ENCODE measurements at places on chromosomes 4 and X. TPM values are rescaled to one million over a fixed set of nuclear protein-coding genes. Genes with fewer than 3 reads are reported as not detected.

DNA sequence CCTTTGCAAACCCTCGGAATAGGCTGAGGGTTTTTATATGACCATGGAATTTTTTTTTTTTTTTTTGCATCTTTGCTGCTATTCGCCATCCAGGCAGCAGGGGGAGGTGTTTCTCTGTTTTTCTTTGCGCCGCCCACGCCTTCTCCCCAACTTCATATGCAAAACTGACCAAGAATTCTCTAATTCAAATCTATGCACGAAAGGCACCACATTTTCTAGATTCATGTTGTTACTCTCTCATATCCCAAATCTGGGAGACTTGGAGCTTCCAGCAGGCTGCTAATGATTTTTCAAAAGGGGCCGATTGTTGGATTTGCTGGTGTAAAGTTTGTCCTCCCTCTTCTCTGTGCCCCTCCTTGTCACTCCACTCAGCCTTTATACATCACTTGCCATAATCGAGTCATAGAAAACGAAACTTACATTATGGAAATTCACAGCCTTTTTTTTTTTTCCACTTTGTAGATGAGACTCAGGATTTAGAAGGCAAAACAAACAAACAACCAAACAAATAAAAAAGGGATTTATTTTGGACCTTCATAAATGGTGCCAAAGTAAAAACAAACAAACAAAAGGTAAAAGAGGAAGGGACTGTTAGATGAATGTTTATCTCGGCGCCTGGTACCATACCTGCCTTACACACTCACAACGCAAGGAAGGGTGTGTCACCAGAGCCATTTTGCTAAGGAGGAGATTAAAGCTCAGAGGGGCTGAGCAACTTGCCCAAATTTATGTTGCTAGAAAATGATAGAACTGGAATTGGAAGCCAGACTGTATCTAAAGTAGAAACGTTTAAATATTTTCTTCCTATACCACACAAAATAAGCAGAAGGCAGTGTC lies 29.3 kb upstream of the BOD1L1 start:
- DNase-seq = peak; percentile 58

- no peak for DNase-seq
Measured at GRCh38 chrX:69539437-69539836, 35.3 kb downstream of the NALF2 start.

GRCh38 chr4:89894649-89895550 lies at the start of gene MMRN1:
MMRN1 (plus strand) TSS chr4:89894854; CDS start chr4:89894972, 118 bp downstream.
- no peak for DNase-seq

- no peak for DNase-seq
Measured at GRCh38 chr4:72846280-72847111, 223.0 kb downstream of the COX18 start.

- no peak for DNase-seq
Measured at GRCh38 chr4:149881744-149882143, 66.1 kb upstream of the IQCM start.

GRCh38 chrX:71492231-71493065 lies 40.5 kb upstream of the OGT start:
- DNase-seq = peak; percentile 84

GRCh38 chr4:56301997-56302496 lies 85.2 kb downstream of the AASDH start:
- no peak for DNase-seq

DNA sequence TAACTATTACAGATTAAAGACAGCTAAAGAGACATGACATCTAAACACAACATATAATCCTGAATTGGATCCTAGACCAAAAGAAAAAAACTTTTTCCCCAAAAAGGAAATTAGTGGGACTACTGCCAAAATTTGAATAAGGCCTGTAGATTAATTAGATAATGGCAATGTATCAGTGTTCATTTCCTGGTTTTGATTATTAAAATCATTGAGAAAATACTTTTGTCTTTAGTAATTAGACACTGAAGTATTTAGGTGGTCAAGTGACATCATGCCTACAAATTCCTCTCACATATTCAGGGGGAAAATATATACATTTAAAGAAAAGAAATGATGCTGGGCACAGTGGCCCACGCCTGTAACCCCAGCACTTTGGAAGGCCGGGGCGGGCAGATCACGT lies 10.4 kb upstream of the USO1 start:
- no peak for DNase-seq

DNA sequence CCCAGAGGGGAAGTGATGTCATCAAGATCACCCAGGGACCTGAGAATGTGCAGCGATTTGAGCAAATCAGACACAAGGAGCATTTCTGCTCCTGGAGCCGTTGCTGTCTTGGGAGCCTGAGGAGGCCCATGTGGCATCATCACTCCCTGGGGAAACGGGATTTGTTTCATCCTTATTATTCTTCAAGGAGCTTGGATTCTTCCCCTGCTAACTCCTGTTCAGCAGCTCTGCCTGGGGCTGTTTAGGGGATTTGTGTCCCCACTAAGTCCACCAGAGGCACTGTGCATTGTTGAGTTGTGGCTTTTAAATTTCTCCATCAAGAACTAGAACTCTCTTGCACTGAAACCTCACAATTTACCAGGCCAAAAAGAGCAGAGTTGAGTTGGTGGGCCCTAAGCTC lies 104.2 kb upstream of the MSX1 start:
- no peak for DNase-seq

DNA sequence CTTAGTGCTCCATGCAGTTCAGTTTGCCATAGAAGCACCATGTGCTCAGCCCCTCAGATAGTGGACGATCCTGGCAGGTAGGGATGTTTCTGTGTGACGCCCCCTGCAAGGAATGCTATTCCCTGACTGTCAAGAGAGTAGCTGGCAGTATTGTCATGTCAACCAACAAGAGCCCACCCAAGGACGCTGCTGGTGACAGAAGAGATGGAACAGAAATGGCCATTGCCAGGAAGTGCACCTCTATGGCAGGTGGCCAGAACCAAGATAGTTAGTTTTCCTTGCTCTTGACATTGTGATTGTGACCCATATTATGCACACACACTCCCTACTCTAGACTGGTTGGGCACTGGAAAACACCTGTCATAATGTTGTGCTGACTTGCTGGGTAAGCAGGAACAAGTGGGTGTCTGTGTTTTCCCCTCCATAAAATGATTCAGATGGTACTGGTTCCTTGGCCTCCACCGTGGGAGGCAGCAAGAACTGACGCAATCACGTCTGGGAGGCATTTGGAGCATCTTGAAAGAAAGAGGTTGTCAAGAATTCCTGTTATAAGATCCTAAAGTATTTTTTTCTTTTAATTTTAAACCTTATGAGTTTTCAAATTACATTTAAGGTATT lies 507.9 kb downstream of the MID1IP1 start:
- DNase-seq = no peak

GRCh38 chr4:110372485-110372884 lies 103.5 kb upstream of the ENPEP start:
- no peak for DNase-seq

GRCh38 chr4:140152751-140153418 lies 1.1 kb downstream of the MAML3 start:
- DNase-seq = peak; percentile 54

DNA sequence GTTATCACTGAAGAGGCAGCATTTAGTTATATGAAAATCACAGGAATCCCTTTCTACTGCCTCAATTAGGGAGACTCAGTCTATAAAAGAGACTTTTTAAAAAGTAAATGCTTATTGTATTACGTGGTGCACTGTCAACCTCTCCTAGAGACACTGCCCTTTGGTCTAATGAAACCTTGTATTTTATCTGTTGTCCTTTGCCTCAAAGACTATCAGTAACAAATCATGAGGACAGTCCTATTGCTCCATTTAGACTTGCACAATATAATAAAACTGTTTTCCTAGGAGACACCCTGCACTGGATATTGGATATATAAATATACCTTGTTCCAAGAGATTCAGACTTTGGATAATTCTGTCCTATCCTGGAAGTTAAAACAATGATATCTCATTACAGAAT lies 34.2 kb downstream of the VCX3A start:
- no peak for DNase-seq

DNA sequence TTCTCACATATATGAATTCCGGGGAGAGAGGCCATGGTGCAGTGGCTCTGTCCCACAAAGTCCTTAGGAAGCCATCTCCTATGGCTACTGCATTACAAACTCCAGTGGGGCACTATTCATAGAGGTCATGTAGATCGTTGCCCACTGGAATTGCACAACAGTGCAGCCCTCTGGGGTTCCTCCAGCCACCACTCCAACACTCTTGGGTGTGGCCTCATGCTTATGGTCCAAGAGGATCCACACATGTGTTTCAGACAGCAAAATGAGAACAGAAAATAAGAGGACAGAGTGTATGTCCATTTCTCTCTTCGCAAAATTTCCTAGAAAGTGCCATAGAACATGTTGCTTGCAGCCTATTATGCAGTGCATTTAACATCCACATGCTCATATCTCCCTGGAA lies 444.2 kb upstream of the FAM241A start:
- DNase-seq = no peak

DNA sequence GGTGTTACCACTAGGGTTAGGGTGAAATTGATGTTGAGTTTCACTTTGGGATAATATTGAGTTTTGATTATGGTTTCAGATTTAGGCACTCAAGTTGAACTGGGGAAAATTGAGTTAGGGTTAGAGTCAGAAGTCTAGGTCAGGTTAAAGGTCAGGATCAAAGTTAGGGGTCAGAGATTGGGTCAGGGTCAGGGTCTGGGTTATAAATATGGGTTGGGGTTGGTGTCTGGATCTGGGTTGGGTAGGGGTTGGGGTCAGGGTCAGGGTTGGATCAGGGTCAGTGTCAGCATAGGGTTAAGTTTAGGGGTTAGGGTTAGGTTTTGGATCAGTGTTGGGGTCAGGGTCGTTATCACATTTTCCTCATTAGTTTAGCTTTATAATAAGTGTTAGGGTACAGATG lies 42.7 kb upstream of the IL9R start:
- no peak for DNase-seq

- DNase-seq = no peak
Measured at GRCh38 chrX:44223150-44223549, 120.3 kb downstream of the EFHC2 start.

DNA sequence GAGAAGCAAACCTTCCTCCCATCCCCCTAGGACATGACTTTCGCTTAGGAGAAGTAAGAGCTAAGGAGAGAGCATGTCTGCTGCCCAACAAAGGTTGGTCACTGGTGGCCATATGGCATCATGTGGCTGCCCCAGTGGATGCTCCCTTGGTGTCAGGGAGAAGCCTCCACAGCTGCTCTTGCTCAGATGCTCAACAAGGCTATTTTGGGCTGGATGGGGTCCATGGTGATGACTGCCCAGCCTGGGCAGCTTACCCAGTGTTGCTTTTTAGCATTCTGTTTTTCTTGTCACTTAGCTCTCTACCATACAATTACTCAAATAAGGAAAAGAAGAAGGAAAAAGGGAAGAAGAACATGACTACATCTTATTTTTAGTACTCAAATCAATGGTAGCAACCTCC lies 48.9 kb upstream of the PPARGC1A start:
- no peak for DNase-seq

- DNase-seq = no peak
Measured at GRCh38 chrX:6990552-6991193, 156.8 kb upstream of the STS start.

DNA sequence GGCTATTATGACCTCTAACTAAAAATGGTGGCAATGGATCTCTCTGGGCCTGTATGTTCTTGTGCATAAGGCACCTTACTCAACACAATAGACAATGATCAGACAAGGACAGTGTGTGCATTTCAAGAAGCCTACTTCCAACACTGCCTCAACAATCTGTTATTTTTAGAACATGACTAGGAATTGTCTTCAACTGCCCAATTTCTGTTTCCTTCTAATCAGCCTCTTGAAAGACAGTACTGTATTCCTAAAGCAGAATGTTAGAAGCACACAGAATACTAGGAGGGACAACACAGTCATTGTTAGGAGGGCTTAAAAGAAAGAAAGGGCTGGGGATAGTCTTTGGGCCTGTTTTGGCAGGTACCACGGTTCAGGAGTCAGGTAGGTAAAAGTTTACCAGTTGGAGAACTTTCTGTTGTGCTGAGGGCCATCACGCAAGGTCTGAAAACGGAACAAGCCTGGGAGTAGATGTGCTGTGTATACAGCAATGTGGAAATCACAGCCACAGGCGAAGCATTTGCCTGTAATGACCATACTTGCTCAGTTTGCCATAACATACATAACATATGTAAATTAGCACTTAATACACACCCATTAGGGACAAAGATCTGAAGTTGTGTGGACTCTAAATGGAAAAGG lies 100.8 kb upstream of the ATXN3L start:
- DNase-seq = no peak

GRCh38 chr4:93501244-93501643 lies 327.3 kb upstream of the ATOH1 start:
- no peak for DNase-seq

- peak; percentile 54 for DNase-seq
Measured at GRCh38 chrX:118976599-118977340, 2.4 kb downstream of the LONRF3 start.

DNA sequence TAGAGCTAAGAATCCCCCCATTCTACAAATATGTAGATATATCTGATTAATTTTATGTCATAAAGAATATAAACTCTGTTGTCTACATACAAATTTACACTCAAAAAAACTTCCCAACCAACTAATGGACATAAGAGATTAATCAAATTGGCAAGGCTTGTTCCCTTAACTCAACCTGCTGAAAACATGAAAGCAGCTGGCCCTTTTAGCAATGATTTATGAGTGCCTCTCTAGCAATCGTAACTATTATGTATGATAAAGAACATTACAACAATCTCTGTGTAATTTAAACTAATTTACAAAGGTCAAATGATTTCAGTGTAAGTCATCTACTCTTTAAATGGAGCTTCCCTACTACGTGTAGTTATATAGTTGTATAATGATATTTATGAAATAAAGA lies 83.1 kb upstream of the FTHL17 start:
- DNase-seq = no peak

GRCh38 chr4:127479031-127479622 lies 153.6 kb upstream of the INTU start:
- DNase-seq = no peak

HTN3 gene
- not detected for polyA plus RNA-seq

CCKAR gene
- polyA plus RNA-seq = not detected

GPR82 gene
- polyA plus RNA-seq = 0.02 TPM

GLRB gene
- 8.4 TPM for polyA plus RNA-seq

SYAP1 gene
- polyA plus RNA-seq = 11.4 TPM

MFAP3L gene
- 1.3 TPM for polyA plus RNA-seq

PAGE2B gene
- polyA plus RNA-seq = not detected

Measured in right cardiac atrium (tissue), 5 donors.